ENCODE measurements at places on chromosomes 13 and 19.

DNA sequence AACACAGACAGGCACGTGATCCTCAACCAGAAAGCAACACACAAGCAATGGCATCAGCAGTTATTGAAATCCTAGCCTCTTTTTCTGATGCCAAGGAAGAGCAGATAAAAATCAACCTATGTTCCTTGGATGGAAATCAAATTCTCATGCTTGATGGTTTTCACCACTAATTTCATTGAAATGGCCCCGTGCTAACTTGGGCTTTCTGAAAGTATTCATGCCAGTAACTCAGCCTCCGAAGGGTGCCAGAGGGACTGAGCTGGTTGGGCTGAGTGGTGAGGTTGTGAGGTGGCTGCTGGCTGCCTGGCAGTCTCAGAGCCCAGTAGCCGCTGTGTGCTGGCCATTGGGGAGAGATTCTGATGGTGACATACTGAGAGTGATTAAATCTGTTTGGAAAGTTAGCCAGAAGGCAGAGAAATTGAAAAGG is 309.3 kb downstream of the DCT start:
- no peak for DNase-seq

- DNase-seq, result no peak
Measured at GRCh38 chr19:1425102-1425837, 12.9 kb upstream of the RPS15 start.

DNA sequence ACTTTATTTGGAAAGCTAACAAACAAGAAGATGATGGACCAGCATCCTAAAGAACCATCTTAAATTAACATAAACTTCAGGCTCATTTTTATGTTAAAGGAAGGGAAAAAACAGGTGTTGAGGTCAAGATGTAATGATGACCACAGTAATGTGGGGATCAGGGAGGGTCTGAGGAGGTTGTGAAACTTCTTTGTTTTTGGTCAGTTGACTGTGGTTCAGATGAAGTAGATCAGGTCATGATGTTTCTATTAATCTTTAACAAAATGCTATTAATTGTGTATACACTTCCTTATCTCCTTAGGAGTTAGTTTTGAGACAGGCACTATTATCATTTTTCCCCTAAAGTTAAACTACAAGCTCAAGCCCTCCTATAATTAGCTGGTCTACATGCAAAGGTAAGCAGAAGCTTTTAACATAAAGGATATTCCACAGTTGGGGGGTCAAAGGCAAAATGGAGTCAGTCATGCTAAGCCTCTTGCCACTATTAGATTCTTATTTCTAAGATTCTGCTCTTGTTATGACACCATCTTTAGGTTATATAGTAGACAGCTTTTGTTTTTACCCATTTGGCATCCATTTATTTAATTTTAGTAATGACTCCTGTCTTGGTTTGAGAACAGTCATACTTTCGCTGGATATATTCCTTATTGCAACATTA is 800.1 kb upstream of the PCDH9 start:
- no peak for DNase-seq

- no peak for DNase-seq
Measured at GRCh38 chr19:6797646-6798045, 25.1 kb downstream of the VAV1 start.

DNA sequence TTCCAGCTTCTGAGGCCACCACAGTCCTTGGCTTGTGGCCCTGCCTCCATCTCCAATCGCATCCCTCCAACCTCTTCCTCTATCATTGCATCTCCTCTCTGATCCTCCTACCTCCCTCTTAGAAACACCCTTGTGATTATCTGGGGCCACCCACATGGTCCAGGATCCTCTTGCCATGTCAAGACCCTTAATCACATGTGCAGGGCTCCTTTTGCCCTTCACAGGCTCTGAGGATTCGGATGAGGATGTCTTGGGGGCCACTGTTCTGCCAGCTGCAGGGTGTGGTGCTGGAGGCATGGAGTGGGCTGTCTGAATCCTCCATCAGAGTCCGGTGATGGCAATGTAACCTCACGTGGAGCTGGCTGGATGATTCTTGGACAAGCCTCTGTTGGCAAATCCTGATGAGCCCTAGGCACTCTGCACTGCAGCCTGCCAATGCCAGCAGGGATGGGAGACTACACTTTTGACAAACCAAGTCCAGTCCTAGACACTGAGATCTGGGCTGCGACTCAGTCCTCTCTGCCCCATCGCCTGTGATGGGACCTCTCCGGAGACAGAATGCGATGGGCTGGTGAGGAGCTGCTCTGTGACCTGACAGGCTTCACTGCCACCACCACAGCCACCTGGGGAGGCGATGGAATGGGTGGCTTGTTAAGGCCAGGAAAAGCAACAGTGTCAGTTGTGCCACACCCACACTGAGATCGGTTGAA is 61.2 kb downstream of the CCDC70 start:
- no peak for DNase-seq

GRCh38 chr13:94195715-94196114 is 283.8 kb downstream of the DCT start:
- DNase-seq, result no peak

DNA sequence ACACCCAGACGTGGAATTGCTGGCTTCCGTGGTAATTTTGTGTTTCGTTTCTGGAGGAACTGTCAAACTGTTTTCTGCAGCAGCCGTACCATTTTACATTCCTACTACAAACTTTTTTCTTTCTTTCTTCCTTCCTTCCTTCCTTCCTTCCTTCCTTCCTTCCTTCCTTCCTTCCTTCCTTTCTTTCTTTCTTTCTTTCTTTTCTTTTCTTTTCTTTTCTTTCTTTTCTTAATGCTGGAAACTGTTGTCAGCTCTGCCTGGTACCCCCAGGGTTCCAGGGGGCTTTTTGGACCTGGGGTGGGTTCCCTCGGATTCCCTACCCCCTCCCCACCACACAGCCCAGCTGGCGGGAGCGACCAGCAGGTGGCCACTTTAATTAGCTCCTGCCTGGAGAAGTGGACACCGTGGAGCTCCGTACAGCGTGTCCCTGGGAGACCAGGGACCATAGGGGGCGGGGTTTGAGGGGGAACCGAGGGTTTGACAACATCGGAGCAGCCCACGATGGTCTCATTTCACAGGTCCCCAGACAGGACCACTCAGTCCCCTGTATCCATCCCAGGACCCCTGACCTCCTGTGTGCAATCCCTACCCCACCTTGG is 24.4 kb downstream of the CELF5 start:
- DNase-seq, result no peak

DNA sequence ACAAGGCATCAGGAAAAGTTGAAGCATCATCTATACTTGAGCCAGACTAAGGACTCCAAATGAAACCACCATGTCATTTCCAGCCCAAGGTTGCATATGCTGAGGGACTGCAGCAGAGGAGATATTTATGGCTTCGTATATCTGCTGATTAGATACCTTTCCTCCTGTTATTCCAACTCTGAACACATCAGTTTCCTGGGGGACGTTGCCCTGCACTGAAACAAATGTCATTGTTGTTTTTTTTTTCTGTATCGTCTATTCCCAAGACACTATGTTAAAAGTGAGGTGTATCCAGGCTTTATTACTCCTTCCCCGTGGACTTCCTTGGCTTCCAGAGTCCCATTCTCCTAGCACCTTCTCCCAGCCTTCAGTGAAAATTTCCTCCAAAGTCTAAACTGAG is at the start of gene OR7A17:
OR7A17 (minus strand) TSS at position 101 of the 400 bp plus-strand sequence. CDS start 4,777 bp downstream, outside the sequence.
- no peak for DNase-seq

GRCh38 chr19:45446944-45447343 is 20.9 kb upstream of the FOSB start:
- DNase-seq, result no peak

DNA sequence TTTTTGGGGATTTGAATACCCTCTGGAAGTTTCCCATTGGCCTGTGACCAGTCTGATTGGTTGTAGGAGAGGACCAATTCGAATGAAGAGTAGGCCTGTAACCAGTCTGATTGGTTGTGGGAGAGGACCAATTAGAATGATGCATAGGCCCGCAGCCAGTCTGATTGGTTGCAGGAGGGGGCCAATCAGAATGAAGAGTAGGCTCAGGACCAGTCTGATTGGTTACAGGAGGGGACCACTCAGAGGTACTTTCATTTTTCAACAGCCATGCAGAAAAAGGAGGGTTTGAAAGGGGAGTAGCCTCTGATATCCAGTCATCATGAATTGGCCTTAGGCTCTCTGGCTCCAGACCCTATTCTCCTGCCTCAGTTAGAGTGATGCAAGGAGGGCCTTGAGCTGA is 30.4 kb upstream of the SLC1A5 start:
- DNase-seq, result peak; percentile 24

Data from stimulated activated CD8-positive, alpha-beta memory T cell treated with anti-CD3 and anti-CD28 coated beads, Interleukin-15, amount 100 ng/mL, for 48 hours (primary cell).